ENCODE measurements at places on chromosomes 16 and 17.
A peak's percentile ranks its signal among the peaks of the same experiment; 100 is the strongest.

GRCh38 chr16:20398603-20399002 is 5.9 kb downstream of the PDILT start:
- DNase-seq: no peak

- DNase-seq: no peak
Observed at GRCh38 chr16:2042171-2042985, 5.3 kb downstream of the NTHL1 start.

- no peak for DNase-seq
Observed at GRCh38 chr17:41419716-41420115, 4.7 kb downstream of the KRT37 start.

GRCh38 chr17:81034779-81035520 is at the start of gene BAIAP2:
Gene BAIAP2 (plus strand): TSS chr17:81035151. CDS start chr17:81035255, 104 bp downstream.
- DNase-seq: peak; percentile 94

DNA sequence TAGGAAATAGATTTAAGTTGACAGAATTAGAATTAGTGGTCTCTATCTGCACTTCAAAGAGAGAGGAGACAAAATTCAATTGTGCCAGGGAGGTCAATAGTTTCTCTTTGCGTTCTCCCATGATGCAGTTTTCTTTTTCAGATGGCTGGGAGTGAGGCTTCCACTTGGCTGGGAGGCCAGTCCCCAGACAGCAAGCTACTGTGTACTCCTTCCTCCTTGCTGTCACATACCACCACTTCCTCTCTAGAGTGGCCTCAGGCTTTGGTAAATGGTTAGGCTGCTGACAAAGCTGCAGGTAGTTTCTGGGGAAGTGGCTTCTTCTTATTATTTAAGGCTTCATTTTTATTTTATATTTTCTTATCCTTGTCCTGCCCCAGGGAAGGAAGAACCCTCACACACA is 106.2 kb upstream of the HS3ST4 start:
- no peak for DNase-seq

DNA sequence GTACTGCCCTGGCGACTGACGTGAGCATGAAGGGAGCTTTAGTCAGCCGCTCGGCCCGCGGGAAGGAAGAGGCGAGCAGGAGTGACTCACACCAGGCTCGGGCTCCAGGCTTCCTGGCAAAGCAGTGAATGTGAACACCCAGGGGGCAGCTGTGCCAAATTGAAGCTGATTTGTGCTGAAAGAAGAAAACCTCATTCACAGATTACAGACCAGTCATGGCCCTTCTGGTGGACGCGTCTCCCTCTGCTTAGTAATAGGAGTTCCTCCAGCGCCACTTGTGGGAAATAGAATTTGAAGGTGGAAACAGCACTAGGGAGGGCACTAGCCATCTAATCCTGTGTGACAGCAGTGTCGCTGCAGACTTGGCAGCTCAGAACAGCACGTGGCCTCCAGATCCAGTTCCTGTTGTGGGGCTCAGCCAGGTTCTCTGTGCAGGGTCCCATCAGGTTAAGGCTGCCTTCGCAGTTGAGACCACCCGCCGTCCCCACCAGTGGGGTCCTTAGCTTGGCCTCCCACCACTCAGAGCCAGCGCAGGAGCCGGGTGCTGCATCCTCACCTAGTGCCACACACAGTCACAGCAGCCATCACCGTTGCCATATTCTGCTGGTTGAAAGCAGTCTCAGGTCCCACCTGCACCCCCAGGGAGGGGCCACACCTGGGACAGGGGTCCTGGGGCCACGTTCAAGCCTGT is 164.5 kb upstream of the CHMP6 start:
- DNase-seq: peak; percentile 90

DNA sequence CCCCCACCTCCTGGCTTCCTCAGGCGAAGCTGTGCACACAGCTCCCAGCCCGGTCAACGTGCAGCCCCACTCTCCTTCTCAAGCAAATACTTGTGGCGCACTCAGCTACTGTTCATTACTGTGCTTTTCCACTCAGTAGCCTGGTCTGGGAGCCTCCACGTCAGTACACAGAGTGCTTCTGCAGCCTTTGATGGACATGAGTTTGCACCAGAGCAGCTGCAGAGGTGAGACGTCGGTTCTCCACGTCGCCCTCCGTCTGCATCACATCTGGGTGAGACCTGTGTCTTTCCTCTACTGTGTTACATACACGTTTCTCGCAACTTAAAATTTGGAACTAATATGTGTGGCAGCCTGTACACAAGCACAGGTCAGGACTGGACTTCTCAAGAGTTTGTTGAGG is 334.3 kb downstream of the C16orf95 start:
- DNase-seq: no peak

- DNase-seq: no peak
Observed at GRCh38 chr17:66310528-66311148, 8.2 kb downstream of the PRKCA start.

GRCh38 chr17:63440127-63440769 is 5.9 kb downstream of the CYB561 start:
- DNase-seq: no peak

GRCh38 chr16:31712064-31712540 is 161.5 kb upstream of the ZNF267 start:
- no peak for DNase-seq

GRCh38 chr17:57713140-57713539 is 32.0 kb downstream of the CCDC182 start:
- no peak for DNase-seq

All from right atrium auricular region (tissue), 2 donors.